ENCODE measurements at places on chromosomes 3 and 15. TPM values are rescaled to one million over a fixed set of nuclear protein-coding genes. Genes with fewer than 3 reads are reported as not detected.

Gene MESP2
- 0.15 TPM for total RNA-seq

Gene CPEB1
- total RNA-seq = not detected

Gene ULK4
- total RNA-seq = 11.7 TPM

Gene DPPA2
- total RNA-seq = not detected

Gene TSC22D2
- total RNA-seq = 25.9 TPM

Gene SLC24A5
- total RNA-seq = not detected

Gene ANKRD34C
- not detected for total RNA-seq

Gene DGKG
- total RNA-seq = 4.4 TPM

Gene ACP3
- not detected for total RNA-seq

Gene CHL1
- not detected for total RNA-seq

Gene LSM3
- total RNA-seq = 11.2 TPM

Gene SORD
- total RNA-seq = 6.4 TPM

Gene PLA2G4B
- total RNA-seq = 0.48 TPM

Gene B3GALNT1
- total RNA-seq = 10.6 TPM

Gene FAM3D
- 0.18 TPM for total RNA-seq

All from glomerular endothelial cell (primary cell).